ENCODE measurements at places on chromosomes 5 and 9.

DNA sequence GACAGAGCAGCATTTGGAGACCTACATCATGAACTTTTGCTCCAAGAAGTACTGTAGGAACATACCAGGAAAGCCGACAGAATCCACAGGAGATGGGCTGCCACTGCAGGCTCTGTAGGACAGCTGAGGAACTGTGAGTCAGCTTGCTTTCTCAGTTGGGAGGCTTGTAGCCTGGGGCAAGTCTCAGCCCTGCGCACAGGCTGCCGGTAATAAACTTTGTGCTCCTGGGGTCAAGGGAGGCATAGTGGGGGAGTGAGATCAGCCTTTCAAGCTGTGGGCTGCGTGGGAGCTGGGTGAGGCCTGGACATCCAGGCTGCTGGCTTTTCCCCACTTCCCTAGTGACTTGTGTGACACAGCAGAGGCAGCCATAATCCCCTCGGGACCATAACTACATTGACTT, 718.0 kb upstream of the CDH10 start:
- DNase-seq = no peak

DNA sequence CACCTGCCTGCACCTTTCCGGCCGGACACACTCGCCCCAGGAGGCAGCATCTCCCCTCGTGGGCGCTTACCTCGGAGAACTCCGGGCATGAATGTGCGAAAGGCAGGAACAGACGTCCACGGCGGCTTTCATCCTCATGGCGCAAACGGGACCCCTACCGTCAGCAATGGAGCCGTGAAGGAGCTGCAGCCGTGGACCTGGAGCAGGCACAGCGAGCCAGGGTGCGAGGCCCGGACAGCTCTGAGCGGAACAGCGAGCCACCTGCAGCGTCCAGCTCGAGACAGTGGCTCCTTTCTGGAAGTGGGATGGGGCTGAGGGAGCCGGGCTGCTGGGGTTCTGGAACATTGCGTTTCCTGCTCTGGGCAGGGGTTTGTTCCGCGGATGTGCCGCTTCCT, 7.8 kb upstream of the SLC6A19 start:
- DNase-seq = no peak

DNA sequence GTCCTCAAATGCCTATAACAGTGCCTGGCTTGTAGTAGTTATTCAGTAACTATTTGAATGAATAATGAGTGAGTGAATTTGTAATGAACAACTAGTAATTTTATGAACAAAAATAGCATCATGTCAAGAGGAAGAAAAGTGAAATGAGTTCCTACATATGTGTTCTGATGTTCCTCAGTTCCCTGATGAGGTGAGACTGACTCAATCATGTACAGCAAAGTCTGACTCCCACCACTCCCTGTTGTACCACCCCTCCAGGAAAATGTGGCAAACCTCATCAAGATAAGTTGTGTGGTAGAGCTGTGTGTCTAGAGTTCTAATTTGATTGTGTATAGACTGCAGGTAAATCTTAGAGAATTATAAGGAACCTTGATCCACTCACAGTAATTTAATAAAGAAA, 201.6 kb downstream of the GOLPH3 start:
- no peak for DNase-seq

DNA sequence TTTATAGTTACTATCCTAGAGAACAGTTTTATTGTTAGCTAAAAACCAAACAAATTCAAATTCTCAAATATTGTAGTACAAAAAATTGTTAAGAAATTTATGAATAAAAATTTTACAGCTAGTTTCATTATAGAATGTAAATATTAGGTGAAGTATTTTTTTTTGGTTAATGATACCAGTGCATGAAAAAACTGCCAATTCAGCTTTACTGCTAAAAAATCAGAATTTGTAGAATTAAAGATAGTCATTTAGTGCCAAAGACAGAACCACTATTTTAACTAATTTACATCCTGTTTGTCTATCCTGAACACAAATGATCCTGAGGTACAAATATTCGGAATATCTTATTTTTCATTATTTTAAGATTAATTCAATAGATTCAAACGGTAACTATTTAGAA, 202.6 kb downstream of the FER start:
- DNase-seq = no peak

DNA sequence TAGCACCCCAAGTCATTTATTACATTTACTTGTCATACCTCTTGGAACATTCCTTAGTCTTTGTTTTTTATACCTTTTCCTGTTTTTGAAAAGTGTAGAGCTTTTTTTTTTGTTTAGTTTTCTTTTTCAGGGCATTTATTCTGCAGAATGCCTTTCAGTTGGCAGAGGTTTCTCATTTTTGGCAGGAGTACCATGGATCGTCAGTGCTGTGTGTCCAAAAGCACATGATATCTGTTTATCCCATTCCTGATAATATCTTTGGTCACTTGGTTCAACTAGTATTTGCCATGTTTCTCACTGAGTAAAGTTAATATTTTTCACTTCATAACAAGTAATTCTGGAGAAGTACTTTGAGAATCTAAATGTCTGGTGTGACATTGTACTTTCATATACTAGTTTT, 10.7 kb downstream of the OGN start:
- DNase-seq = no peak

DNA sequence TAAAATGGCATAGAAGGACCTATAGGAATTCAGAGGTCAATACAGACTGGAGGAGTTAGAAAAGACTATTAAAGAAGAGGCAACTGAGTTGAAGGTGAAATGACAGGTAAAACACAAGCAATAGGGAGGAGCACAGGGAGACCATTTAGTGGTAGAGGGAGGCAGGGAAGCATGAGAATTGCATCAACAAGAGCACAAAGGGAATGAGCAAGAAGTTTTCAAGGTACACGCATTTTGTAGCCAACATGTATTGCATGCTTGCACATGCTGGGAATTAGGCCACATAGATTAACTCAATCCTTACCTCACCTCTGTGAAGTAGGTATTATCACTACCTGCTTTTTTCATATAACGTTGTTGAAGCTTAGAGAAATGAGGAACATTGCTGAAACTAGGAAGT, 42.3 kb downstream of the PLPP1 start:
- no peak for DNase-seq

DNA sequence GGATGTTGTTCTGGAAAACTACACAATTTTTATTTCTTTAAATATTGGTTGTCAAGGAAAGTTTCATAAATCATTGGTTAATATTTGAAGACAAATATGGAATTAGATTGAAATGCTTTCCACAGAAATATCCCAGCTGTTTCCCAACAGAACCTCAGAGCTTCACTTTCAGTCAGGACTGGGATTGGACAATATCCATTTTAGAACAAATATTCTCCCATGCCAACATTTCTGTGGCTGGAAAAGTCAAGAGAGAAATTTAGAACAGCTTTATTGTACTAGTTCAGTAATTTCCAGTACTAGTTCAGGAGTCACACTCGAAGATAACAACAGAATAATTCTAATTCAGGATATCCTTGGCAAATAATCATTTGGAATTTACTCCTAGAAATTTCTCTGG, 116.1 kb upstream of the TUT7 start:
- no peak for DNase-seq

- DNase-seq = no peak
These were observed 9.0 kb downstream of the LCP2 start for GRCh38 chr5:170288551-170288950.

DNA sequence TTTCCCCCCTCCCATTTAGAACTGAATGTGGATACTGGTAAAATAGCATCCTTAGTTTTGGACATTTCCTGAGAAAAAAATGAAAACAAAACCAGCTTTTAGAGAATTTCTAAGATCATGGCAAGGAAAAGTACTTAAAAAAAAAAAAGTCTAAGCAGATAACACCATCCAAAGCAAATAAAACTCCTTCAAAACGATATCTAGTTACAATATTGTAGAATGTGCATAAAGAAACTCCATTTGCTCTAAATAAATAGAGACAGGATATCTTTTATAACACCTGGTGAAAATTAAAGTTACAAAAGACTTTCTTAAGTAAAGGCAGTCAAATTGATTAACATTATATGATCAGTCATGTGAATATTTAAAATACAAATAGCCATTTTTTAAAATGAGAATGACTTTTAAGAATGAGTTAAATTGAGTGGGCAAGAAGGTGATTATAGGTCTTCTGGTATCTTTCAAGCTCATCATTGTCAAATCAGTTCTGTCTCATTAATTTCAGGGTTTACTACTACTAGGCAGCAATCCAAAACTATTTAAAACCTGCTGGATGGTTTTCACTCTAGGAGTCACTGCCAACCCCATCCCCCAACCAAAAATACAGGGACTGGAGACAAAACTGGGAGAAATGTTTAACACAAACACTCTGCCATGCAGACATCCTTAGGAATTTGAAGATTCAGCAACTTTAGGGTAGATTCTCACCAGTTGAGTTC, 382.6 kb downstream of the ADGRV1 start:
- DNase-seq = no peak
